Osteocyte (in vitro differentiated cells): ENCODE measurements at places on chromosomes 3 and 15.
A peak's percentile ranks its signal among the peaks of the same experiment; 100 is the strongest.

- DNase-seq = peak; percentile 63
Observed at GRCh38 chr3:127233371-127233770, 40.4 kb downstream of the PRR23E start.

DNA sequence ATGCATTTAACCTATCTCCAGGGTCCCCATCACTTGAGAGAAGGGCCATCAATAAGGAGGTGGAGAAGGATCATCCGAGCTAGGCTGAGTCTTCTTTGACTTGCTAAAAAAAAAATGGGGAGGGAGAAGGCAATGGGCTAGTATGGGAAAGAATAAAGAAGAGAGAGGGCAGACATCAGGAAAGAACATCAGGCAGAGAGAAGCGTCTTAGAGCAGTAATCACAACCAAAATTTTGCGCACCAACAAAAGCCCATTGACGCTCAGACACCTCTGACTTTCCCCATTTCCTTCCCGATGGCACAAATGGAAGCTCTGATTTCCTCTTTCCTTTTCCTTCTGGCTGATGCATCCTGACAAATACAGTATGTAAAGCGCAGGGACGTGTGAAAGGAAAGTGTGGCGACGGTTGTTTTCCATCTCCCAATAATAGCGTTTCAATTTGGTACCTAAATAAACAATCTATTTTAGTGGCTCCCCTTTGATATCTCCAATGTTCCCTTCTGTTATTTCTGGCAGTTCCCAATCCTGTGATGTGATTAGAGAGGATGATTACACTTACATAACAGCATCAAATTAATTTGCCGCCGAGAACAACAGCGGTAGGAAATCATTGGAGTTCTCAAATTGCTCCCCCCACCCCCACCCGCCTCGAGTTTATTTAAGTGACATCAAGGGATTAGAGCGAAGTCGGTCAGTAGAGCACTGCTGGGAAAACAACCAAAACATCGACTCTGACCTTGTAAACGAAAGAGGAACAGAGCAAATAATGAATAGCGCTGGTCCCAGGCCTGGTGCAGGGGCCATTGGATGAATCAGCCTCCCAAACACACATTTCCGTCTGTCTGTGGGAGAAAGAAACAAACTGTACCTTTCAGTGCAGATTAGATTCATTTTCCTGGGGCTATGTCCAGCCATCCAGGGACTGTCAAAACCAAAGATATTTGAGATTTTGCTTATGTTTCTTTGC, 273.3 kb upstream of the ICE2 start:
- DNase-seq = no peak

- DNase-seq = no peak
Observed at GRCh38 chr3:169940470-169941181, 26.0 kb upstream of the SEC62 start.

DNA sequence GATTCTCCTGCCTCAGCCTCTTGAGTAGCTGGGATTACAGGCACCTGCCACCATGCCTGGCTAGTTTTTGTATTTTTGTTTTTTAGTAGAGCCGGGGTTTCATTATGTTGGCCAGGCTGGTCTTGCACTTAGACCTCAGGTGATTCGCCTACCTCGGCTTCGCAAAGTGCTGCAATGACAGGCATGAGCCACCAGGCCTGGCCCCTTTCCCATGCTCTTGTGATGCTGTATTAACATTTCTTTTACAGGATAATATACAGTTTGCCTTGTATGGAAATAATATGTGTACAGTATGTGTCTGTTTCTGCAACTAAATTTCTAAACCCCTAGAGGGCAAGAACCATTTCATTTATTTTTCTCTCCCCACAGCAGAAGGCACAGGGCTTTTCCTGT, 37.8 kb downstream of the SCG5 start:
- no peak for DNase-seq

- DNase-seq = no peak
Observed at GRCh38 chr3:105907777-105908176, 39.0 kb upstream of the CBLB start.

DNA sequence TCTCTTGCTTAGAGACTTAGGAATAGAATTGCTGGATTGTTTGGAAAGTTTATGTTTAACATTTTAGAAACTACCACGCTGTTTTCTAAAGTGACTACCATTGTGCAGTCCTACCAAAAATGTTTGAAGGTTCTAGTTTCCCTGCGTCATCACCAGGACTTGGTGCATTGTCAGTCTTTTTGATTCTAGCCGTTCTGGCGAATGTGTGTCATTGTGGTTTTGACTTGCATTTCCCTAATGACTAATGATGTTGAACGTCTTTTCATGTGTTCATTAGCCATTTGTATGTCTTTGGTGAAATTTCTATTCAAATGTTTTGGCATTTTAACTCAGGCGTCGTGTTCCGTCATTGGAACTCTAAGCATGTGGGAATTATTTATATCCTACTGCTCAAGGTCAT, 58.0 kb downstream of the CHD2 start:
- DNase-seq = no peak

GRCh38 chr15:63981596-63982320, 64.5 kb downstream of the DAPK2 start:
- DNase-seq = no peak

GRCh38 chr3:169969174-169970095, 2.8 kb downstream of the SEC62 start:
- no peak for DNase-seq

- no peak for DNase-seq
Observed at GRCh38 chr15:60830479-60830878, 351.5 kb upstream of the ICE2 start.

DNA sequence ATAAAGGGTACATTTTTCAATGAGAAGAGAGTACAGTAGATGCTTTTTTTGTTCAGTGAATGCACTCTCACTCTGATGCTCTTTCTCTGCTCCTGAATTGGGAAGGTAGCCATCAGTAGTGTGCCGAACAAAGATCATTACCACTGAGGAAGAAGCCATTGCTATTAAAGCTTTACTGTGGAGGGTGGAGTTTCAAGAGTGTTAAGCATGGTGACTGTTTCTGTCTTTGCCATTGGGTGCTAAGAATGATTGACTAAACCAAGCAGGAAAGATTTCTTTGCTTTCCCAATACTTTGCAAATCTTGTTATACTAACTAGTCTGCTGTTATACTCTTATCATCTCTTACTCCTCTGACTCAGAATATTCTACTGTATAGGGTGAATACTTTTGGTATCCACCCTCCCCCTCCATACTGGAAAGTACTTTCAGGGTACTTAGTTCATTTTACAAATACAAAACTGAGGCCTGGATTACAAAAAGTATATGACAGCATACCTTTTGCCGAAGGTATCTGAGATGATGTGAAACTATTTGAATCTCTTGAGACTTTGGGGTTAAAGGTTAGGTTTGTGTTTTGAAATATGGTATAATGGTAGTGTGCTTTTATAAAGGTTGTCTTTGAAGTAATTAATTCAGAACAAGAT, 1.7 kb downstream of the RAB11A start:
- no peak for DNase-seq

DNA sequence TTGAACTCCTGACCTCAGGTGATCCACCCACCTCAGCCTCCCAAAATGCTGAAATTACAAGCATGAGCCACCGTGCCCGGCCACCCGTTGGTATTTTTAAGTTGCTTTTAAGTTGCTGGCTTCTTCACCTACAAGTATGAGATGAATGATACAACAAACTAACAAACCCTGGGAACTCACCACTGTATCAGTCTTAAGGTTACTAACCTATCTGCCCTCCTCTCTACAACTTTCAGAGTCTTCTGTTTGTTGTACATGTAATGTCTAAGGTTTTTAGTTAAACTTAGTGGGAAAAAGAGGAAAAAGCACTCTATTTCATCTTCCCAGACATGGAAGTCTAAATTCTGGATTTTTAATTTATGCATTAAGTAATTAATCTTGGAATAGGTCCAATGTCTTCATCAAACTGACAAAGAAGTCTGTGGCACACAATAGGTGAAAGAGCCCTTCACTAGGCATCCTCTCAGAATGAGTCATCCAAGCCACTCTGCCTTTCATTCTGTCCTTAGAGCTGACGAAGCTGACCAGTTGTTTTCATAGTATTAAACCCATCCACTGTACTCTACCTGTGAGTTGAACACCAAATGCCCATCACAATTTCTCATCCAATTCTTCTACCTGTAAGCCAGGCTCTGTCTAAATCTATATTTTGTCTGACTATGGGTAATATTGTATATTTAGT, 936.1 kb downstream of the TUSC7 start:
- no peak for DNase-seq

- DNase-seq = no peak
Observed at GRCh38 chr15:63473749-63473998, 30.7 kb upstream of the USP3 start.

DNA sequence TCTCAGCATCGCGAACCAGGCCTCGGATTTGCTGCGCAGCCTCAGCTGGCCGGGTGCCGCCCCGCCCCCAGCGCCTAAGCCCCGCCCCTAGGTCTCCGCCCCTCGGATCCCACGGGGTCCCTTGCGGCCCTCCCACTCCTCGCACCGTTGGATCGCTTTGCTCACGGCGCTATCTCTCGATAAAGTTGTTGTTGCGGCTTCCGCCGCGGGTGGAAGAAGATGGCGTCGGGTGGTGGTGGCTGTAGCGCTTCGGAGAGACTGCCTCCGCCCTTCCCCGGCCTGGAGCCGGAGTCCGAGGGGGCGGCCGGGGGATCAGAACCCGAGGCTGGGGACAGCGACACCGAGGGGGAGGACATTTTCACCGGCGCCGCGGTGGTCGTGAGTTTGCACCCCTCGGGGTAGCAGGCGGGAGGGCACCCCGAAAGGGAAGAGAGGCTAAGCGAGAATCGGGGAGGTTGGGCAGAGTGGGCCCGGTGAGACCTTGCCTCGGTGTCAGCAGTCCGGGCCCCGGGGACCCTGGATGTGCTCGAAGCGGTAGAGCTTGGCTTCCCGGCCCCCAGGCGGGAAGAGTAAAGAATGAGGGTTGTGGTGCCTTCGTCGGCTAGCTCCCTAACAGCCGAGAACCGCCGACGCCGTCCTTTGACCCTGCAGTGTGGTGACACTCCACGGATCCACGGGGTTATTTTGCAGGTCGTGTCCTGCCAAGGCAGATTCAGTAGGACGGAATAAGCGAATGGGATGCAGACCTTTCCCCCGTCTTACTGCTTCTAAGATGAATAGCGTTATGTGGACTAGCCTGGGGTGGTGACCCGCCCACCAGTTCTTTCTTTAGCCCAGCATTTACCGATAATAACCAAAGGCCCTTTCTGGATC, at the start of gene SNX1:
TSS of gene SNX1 (plus strand) at position 188 of the 873 bp plus-strand sequence. CDS start at position 220, 32 bp downstream.
- DNase-seq = peak; percentile 97

DNA sequence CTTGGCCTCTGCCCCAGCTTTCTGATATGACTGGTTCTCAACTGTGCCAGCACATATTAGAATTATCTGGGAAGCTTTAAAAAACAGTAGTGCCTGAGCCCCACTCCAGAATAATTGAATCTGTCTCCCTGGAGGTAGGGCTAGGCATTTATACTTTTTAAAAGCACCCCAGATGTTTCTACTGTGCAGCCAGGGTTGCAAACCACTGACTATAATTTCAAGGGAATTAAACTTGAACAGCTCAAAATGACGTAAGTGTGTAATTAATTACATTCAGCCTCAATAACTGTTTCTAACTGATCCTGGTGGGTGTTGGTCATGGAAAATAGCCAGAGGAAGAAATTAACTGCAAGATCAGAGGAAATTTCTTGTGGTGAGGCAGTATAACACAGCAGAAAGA, 4.4 kb upstream of the IRAK2 start:
- no peak for DNase-seq

- DNase-seq = no peak
Observed at GRCh38 chr3:35900079-35900478, 260.8 kb downstream of the ARPP21 start.

DNA sequence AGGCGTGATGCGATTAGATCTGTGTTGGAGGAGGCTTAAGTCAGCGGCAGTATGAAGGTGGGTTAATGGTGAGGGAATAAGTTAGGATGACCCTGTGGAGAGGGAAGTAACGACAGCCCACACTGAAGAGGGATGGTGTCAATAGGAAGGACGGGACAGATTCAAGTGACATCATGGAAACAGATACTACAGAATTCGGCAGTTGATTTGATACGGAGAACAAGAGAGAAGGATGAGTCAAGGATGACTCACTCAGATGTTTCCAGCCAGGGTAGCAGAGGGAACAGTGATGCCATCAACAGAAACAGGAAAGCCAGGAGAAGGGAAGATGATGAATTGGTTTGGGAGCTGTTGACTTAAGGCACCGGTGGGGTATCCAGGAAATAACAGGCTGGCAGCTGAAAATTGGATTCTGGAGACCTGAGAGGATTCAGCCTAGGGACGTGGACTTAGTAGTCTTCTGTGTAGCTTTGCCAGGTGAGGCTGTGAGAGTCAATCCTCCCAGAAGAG, 38.0 kb downstream of the SHC4 start:
- DNase-seq = no peak

DNA sequence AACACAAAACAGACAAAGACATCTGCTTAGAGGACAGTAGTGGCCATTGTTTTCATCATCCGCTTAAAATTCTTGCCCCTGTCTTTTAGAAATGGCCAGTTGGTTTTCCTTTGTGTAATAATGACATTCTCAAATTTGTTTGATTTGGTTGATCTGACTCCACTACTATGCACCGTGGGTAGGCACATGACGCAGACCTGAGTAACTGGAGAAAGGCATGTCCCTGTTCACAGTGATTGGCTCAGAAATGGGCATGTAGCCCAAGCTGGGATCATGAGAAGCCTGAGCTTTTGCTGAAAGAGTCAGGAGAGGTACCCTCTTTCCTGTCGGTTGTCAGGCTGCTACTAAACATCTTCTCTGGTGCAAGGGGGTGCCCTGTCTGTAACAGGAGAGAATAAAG, 36.6 kb upstream of the MAGI1 start:
- DNase-seq = no peak

GRCh38 chr3:150469931-150470740, 62.0 kb downstream of the TSC22D2 start:
- DNase-seq = no peak

- no peak for DNase-seq
Observed at GRCh38 chr3:46981932-46982471, 2.5 kb downstream of the NBEAL2 start.

GRCh38 chr3:133941415-133941821, 45.7 kb upstream of the RAB6B start:
- peak; percentile 80 for DNase-seq

GRCh38 chr3:47586746-47587145, 8.1 kb upstream of the CSPG5 start:
- DNase-seq = no peak

DNA sequence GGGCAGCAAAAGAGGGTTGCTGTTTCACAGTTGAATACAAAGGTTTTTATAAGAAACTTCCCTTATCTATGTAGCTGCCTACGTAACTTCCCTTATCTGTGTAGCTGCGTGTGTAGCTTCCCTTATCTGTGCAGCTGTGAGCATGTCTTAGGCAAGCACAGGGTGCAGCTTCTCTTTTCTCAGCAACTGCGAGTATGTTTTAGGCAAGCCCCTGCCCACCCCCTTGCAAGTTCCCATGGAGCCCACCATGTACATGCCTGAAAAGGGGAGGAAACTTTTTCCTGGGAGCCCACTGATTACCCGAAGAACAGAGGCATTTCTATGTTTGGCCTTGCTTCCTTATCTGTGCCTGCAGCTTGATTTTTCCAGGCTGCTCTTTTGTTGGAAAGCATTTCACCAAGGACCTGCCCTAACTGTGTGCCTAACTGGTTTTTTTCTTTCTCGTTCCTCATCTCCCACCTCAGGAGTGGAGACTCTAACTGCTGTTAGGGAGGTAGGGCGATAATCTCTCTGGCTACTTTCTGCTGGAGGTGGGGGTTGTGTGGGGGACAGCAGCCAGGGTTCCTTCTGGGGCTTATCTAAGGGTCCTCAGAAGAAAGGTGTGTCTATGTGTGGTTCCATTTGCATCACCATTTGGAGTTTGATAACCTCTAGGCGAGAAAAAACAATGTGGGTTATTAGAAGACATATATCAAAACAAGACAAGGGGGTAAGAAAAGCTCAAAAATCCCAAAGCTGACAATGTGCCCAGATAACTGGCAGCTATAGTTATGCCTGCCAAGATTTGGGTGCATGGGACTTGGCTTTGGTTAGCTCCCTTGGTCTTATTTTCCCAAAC, 26.0 kb downstream of the SORD start:
- no peak for DNase-seq
